Hematopoietic multipotent progenitor cell treated with erythropoietin and hydrocortisone succinate and interleukin-3 and kit ligand, for 15 days (in vitro differentiated cells): ENCODE measurements at places on chromosomes 16 and 17.

DNA sequence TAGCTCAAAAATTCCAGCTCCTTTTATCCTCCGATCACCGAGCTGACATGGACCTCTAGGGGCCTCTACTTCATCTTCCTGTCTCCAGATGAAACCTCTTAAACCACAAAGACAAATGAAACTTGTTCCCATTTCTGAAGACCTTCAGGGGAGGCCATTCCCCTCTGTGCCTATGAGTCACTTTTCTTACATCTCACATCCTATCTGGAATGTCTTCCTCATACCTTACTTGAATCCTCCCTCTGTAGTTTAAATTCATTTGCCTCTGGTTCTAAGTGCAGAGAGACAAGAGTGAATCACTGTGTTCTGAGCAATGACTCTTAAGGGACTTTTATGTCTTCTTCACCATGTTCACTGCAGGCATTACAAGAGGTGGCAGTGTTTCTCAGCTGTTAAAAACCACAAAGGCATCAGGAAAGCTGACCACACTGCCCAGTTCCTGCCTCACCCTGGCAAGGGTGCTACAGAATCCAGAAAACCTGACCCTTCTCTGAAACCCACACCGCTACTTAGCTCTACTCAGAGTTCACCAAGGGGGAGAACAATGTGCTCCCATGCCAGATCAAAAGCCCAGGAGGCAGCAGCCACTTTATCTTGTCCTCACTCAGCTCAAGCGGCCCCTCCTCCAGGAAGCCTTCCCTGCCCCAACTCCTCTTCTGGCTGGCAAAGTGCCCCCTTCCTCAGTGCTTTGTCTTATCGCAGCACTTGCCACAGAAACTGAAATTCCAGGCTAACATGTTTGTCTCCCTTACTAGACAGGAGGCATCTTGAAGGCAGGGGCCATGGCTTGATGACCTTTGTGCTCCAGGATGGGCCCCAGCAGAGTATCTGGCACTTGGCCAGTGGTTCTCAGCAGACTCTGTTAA, 6.4 kb downstream of the CUEDC1 start:
- DNase-seq = peak; percentile 25

DNA sequence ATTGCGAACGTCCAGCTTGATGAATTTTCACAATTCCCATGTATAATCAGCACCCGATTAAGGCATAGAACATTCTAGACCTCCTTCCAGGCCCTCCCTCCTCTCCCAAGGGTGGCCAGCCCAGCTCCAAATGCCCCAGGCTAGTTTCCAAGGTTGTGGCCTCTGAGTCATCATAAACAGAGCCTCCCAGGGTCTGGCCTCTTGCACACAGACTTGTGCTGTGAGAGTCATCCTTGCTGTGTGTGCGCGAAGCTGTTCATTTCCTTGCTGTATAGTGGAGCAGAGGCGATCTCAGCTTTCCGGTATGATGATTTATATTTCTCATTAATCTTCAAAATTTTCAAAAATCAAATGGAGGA, 20.5 kb upstream of the JPH3 start:
- DNase-seq = no peak

- DNase-seq = no peak
Observed at GRCh38 chr17:73157521-73157890, 7.3 kb upstream of the SSTR2 start.

- DNase-seq = no peak
Observed at GRCh38 chr16:68798398-68798797, 44.9 kb upstream of the TANGO6 start.

- DNase-seq = no peak
Observed at GRCh38 chr17:72529386-72529785, 408.6 kb downstream of the SOX9 start.

GRCh38 chr17:79054200-79054960, 20.2 kb upstream of the ENGASE start:
- no peak for DNase-seq

DNA sequence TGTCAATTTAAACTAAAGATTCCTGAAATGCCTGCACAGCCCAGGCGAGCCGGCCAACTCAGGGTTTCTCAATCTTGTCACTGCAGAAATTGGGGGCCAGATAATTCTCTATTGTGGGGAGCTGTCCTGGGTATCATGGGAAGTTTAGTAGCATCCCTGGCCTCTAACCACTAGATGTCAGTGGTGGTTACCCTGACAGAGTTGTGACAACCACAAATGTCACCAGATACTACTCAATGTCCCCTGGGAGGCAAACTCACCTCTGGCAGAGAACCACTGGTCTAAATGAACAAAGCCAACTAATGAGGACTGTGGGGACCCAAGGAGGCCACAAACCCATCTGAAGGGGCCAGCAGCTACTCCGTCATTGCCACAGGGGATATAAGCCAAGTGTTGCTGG, 90.9 kb downstream of the MYH11 start:
- peak; percentile 38 for DNase-seq

- DNase-seq = no peak
Observed at GRCh38 chr16:57084996-57085395, 7.4 kb upstream of the CPNE2 start.

GRCh38 chr16:51267681-51268080, 116.6 kb upstream of the SALL1 start:
- no peak for DNase-seq

DNA sequence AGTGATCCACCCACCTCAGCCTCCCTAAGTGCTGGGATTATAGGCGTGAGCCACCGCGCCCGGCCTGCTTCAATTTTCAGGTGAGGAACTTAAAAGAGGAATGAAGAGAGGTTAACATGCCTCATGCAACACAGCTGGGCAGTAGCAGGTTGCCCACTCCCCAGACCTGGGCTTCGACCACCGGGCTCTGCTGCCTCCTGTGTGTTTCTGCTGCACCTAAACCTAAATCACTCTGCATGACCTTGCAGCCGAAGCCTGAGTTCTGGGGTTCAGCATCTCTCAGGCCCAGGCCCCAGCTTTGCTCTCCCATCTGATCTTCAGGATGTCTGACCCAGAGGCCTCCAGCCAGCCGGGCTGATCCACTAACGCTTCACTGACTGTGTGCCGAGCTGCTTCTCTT, 112.6 kb downstream of the OR1D5 start:
- no peak for DNase-seq

DNA sequence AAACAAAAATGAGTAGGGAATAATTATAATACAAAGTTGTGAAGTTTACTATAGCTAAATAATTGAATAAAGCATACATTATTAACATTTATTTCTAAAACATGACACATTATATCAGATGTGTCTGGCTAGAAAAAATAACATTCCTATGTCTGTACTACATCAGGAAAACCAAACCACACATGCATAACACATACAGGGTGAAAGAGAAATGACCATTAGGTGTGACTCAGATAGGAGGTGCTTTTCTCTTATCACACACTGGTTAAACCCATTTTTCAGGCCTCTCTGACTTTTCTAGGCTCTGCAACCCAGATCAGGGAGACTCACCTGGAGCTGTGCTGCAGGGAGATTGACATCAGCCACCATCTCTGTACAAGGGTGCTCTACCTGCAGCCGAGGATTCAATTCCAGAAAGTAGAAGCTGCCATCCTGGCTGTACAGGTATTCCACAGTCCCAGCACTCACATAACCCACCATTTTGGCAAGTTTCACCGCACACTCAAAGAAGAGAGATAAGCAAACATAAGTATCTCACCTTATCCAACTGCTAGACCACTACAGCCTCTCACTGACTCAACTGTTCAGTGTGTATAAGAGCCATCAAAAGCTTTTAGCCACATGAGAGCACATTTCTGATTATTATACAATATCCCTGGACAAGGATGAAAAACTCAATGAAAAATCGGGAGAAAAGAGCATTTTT, 116.6 kb upstream of the C17orf78 start:
- DNase-seq = no peak

DNA sequence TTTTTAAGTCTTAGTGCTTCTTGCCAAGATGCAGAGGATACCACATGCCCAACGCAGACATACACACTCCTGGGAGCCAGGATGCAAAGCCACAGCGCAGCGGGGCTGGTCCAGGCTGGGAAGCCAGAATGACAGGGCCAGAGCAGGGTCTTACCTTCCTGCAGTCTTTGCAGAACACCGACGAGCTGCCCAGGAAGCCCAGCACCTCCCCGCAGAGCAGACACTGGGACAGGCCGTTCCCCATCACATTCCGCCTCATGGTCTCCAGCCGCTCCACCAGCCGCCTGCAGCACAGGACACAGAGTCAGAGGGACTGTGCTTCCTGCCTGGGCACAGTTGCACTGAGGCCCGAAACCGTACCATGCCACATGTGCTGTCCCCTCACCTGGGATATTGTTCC, 33.3 kb downstream of the RPH3AL start:
- no peak for DNase-seq

- DNase-seq = no peak
Observed at GRCh38 chr16:50336884-50337283, 31.9 kb downstream of the BRD7 start.

DNA sequence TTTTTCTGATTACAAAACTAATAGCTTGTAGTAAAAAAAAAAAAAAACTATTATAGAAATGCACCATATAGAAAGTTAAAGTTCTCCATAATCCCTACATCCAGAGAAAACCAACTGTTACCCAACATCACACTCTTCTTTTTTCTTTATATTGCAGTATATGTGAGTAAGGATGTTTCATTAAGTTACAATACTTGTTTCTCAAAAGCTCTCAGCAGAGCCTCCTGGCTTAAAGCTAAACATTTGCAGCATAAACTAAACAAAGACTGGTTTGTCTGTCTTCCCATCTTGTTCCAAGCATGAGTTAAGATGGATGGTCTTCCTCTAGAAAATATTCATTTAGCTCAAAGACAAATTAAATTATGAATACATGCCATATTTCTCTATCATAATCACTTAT, 25.2 kb downstream of the GRB2 start:
- no peak for DNase-seq

- no peak for DNase-seq
Observed at GRCh38 chr17:82103553-82104451, 5.8 kb upstream of the FASN start.

DNA sequence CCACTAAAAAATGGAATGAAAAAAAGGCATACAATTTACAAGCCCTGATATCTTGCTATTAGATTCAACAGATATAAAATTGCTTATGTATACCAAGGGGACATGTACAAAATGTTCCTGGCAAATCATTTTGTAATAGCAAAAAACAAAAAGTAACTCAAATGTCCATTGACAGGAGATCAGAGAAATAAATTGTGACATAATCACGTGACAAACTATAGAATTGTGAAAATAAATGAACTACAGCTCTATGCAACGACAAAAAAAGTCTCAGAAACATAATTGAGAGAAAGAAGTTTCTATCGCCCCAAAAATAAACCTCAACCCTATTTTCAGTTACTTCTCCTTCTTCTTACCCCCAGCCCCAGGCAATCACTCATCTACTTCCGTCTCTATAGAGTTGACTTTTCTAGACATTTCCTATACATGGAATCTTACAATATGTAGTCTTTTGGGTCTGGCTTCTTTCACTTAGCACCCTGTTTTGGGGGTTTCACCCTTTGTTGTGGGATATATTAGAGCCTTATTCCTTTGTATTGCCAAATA, 12.1 kb upstream of the ACE start:
- DNase-seq = no peak

GRCh38 chr17:63701868-63702720, 2.2 kb upstream of the LIMD2 start:
- no peak for DNase-seq

GRCh38 chr16:69662901-69663300, 63.5 kb downstream of the NQO1 start:
- DNase-seq = no peak

- DNase-seq = no peak
Observed at GRCh38 chr16:3042376-3042775, 4.0 kb upstream of the MMP25 start.

GRCh38 chr16:31215287-31216162, 1.4 kb downstream of the PYDC1 start:
- DNase-seq = no peak

- no peak for DNase-seq
Observed at GRCh38 chr17:9355846-9356245, 219.8 kb downstream of the STX8 start.

DNA sequence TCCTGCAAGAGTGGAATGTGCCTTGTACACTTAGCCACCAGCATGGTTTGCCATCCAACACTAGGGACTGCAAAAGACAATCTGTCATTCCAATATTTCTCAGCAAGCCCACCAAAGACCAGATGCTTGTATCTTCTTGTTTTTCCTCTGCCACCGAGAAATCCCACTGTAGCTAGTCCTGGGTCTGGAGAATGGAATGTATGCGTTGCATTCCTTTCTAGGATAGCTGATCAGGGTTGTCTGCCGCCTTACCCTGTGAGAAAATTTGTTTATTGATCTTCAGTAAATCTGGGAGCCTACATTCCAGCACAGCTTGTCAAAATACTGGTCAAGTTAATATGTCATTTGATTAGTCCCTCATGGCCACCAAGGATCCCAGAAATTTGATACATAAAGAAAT, 28.1 kb upstream of the ADAMTS18 start:
- DNase-seq = no peak

- DNase-seq = no peak
Observed at GRCh38 chr16:8996891-8997290, 33.2 kb upstream of the USP7 start.

GRCh38 chr16:69407702-69408323, 16.6 kb upstream of the CYB5B start:
- no peak for DNase-seq

- DNase-seq = no peak
Observed at GRCh38 chr17:68616334-68616733, 15.2 kb upstream of the FAM20A start.

DNA sequence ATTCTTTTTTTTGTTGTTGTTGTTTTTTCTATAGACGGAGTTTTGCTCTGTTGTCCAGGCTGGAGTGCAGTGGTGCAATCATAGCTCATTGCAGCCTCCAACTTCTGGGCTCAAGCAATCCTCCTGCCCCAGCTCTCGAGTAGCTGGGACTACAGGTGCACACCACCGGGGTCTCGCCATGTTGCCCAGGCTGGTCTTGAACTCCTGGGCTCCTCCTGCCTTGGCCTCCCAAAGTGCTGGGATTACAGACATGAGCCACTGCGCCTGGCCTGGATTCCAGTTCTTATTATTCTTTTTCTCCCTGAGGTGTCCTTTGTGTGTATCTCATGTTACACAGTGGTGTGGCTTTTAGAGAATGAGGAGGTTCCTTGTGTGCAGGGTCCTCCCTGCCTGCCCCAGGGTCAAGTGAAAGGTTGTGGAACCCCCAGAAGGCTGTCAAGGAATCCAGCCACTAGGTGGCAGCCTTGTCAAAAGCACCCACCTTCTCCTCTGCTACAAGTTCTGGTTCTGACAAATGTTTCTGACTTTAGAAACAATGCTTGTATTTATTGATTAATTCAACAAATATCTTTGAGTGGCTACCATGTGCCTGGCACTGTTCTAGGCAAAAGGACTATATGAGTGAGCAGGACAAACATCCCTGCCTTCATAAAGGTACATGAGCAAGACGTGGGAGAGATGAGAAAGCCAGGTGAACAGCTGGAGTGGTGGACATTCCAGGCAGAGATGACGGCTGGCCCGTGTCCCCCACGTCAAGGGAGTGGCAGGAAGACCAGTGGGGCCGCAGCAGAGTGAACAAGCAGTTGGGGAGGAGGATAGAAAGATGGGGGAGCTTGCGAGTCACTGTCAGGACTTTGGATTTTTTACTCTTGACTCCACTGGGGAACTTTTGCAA, 112.4 kb downstream of the SPECC1 start:
- peak; percentile 74 for DNase-seq
